ENCODE measurements at places on chromosomes 13 and 19.

DNA sequence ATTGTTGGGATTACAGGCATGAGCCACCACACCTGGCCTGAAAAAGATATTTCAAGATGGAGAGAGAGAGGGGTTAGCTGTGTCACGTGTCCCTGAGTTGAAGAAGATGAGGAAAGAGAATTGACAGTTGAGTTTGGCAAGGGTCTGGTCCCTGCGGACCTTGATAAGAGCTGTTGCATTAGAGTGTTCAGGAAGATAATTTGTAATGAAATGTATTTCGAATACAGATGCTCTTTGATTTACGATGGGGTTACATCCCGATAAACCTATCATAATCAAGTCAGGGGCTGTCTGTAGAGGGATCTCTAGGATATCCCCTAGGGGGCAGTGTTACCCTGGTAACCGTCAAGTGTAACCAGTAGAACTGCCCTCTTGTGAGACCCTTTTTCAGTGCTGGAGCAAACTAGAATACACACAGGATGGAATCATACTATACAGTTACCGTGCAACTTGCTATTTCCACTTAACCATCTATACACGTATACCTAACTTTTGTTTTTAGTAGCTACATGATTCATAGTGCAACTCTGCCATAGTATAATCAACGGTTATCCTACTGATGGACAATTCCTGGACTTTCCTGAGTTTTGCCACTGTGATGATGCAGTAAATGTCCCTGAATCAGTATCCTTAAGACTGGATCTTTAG lies 1.5 kb upstream of the ELOF1 start:
- DNase-seq: no peak
- H3K27ac ChIP-seq: no peak overlapping the region
- no peaks in the 10 kb centered on the region for H3K27me3 ChIP-seq
- H3K4me1 ChIP-seq: peaks cover 15% of the 10 kb centered on the region

DNA sequence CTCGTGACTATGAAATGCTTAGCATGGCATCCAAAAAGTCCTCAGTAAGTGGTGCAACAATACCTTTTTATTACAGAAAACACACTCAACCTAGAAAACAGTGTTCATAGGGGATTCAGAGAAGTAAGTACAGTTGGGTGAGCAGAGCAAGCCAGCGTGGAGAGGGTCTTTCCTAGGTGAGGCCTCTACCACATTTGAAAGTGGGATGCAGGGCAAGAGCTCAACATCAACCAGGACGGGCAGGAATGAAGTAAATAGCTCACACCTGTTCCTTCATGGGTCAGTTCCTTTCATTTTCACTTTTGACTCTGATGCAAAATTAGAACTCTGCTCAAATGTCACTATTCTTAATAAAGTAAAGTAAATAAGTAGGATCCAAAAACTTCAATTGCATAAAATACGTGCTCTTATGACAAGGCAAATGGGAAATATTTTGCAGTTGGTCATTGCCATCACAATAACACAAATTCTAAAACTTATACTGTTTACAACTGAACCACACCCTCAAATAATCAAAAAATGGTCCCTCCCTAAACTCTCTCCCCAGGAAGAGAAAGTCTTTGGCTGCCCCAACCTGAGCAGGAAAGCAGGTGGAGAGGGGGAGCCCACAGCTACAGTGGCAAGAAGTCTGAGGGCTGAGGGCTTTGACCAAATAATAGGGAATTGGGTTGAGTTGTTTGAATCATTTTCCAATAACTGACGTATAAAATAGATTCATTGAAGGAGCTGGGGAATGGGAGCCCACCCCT lies 20.2 kb downstream of the CHAMP1 start:
- H3K36me3 ChIP-seq: no peaks in the 10 kb centered on the region
- no peak overlapping the region for H3K4me3 ChIP-seq
- H3K4me1 ChIP-seq: no peaks in the 10 kb centered on the region
- no peaks in the 10 kb centered on the region for H3K27me3 ChIP-seq
- no peak for DNase-seq

- H3K27ac ChIP-seq: peak overlapping the region; percentile 99
- H3K4me1 ChIP-seq: peaks cover 7% of the 10 kb centered on the region
- H3K27me3 ChIP-seq: no peaks in the 10 kb centered on the region
- peak overlapping the region; percentile 60 for H3K4me3 ChIP-seq
- peak; percentile 94 for DNase-seq
Measured at GRCh38 chr19:17135001-17135853, 59.6 kb downstream of the MYO9B start.

GRCh38 chr19:49574206-49574755 lies 6.1 kb downstream of the NOSIP start:
- no peak for DNase-seq
- no peaks in the 10 kb centered on the region for H3K4me1 ChIP-seq
- H3K4me3 ChIP-seq: no peak overlapping the region
- H3K27ac ChIP-seq: no peak overlapping the region
- no peaks in the 10 kb centered on the region for H3K36me3 ChIP-seq

GRCh38 chr13:109610517-109610916 lies 175.9 kb downstream of the IRS2 start:
- no peaks in the 10 kb centered on the region for H3K36me3 ChIP-seq
- no peak overlapping the region for H3K4me3 ChIP-seq
- H3K27me3 ChIP-seq: no peaks in the 10 kb centered on the region
- no peaks in the 10 kb centered on the region for H3K4me1 ChIP-seq
- no peak for DNase-seq

- DNase-seq: no peak
- H3K27me3 ChIP-seq: no peaks in the 10 kb centered on the region
- no peaks in the 10 kb centered on the region for H3K4me1 ChIP-seq
- H3K36me3 ChIP-seq: no peaks in the 10 kb centered on the region
- peak overlapping the region; percentile 56 for H3K27ac ChIP-seq
Measured at GRCh38 chr19:35211545-35212230, 16.9 kb downstream of the FAM187B start.

DNA sequence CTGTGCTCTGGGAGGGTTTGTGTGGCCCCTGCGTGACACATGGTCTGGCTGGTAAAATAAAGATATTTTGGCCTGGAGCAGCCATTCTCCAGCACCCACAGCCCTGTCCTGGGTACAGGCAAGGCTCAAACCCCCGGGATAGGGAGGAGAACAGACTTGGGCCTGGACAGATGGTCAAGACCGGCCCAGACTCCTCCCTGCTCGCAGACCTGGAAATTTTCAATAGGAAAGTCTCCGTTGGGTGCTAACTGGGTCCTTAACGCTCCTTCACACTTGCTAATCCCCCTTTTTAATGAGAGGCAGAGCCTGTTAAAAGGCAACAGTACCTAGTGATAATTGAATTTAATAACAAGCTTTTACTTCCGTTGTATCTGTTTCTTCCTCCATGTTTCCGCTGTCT lies 2.5 kb downstream of the PALM start:
- H3K27me3 ChIP-seq: no peaks in the 10 kb centered on the region
- peaks cover 5% of the 10 kb centered on the region for H3K4me1 ChIP-seq
- peak overlapping the region; percentile 94 for H3K27ac ChIP-seq
- no peaks in the 10 kb centered on the region for H3K36me3 ChIP-seq
- peak overlapping the region; percentile 98 for H3K4me3 ChIP-seq
- no peak for DNase-seq

GRCh38 chr13:76014406-76015318 lies 378.5 kb downstream of the LMO7 start:
- no peaks in the 10 kb centered on the region for H3K27me3 ChIP-seq
- H3K36me3 ChIP-seq: no peaks in the 10 kb centered on the region
- no peak overlapping the region for H3K4me3 ChIP-seq
- no peaks in the 10 kb centered on the region for H3K4me1 ChIP-seq
- H3K27ac ChIP-seq: peak overlapping the region; percentile 54

DNA sequence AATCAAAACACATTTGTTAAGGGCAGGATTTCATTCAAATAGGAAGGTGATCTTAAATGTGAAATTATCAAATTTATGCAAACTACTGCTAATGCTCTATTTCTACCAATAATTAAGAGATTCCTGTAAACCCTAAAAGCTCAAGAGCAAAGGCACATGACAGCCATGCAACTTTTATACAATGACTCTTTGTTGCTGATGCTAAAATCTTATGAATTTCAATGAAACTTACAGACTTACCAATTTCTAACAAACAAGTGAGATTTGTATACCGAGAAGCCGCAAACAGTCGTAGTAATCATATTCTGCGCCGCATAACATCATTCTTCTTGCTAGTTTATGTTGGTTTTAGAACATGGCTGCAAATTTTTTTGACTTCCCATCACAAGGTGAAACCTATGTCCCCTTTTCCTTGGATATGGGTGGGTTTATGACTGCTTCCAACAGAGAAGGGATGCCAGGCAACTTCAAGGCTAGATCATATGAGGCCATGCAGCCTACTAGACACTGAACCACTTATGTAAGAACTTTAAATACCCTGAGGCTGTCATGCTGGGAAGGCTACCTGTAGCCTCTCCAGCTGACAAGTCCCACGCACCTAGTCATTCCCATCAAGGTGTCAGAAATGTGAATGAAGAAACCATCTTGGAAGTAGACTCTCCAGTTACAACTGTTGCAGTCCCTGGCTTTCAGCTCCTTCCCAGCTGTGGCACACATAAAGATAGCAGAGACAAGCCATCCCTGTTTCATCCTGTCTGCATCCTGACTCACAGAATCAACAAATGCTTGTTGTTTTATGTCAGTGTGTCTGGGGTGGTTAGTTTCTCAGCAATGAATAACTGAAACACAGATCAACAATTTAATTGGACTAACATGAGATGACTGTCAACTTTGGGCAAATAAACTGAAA lies 42.0 kb downstream of the LNX2 start:
- no peaks in the 10 kb centered on the region for H3K27me3 ChIP-seq
- no peak for DNase-seq
- H3K4me3 ChIP-seq: no peak overlapping the region
- no peaks in the 10 kb centered on the region for H3K4me1 ChIP-seq

DNA sequence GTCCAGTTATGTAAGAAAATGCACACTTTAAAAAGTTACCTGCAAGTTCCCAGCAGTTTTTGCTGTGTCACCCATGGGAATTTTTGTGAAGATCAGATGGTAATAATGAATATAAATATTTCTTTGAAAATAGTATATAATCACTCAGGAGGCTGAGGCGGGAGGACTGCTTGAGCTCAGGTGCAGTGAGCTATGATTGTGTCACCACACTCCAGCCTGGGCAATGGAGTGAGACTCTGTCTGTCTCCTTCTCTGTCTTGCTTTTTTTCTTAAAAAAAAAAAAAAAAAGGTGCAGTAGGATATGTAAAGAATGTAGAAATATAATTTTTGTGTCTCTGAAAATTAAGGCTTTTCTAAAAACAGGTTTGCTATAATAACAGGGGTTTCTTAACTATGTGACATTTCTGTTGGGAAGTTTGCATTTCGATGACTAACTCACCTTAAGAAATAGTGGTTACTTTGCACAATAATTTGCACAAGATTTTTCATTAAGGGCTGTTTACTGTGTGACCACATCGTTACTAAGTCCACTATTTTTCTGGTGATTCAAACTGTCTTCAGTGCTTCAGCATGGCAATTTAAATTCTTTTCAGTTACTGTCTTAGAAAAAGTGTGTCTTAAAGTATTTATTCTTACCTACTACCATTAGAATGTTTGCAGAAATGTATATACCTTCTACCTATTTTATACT lies 37.3 kb downstream of the DNAJC3 start:
- no peaks in the 10 kb centered on the region for H3K27me3 ChIP-seq
- no peak overlapping the region for H3K4me3 ChIP-seq
- peak overlapping the region; percentile 27 for H3K27ac ChIP-seq
- no peak for DNase-seq

- no peak overlapping the region for H3K4me3 ChIP-seq
- DNase-seq: no peak
- H3K36me3 ChIP-seq: no peaks in the 10 kb centered on the region
Measured at GRCh38 chr13:67095621-67096020, 134.5 kb downstream of the PCDH9 start.

GRCh38 chr13:112873851-112874750 lies 94.9 kb upstream of the MCF2L start:
- peak; percentile 77 for DNase-seq
- no peaks in the 10 kb centered on the region for H3K27me3 ChIP-seq
- peak overlapping the region; percentile 27 for H3K4me3 ChIP-seq
- H3K36me3 ChIP-seq: no peaks in the 10 kb centered on the region
- no peak overlapping the region for H3K27ac ChIP-seq
- H3K4me1 ChIP-seq: no peaks in the 10 kb centered on the region

DNA sequence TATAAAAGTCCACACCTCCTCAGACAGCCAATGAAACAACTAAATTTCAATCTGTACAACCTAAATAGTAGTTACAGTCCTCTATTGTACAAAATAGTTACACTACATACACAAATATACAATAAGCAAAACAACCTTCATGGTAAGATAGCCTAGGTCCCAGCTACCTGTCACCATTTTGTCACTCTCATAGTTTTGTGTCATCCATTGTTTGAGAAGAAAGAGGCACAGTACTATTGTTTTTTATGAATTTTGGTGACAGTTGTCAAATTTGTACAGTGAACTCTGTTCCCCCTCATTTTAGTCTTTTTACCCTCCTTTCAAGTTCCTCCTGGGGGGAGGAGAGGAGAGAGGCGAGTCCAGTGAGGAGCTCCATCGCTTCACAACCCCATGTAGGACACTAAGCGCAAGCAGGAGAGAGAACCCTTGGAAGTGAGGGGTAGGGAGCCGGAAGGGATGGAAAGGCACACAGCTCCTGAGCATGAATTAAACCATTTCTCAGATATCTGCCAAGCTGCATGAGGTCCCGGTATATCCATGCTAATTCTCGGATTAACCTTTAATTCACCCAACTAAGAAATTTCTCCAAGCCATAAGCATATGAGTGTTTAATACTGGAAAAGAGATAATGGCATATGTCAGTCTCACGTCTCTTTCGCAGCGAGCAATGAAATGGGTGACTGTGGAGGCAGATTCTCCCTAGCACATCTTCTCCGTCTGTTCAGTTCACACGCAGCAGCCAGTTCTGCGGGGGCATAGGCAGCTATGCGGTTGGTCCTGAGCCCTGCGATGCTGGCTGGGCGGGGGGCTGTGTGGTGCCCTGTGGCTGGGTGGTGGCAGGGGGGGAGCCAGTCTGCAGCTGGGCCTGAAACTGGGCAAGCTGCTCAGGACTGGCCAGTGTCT lies 60.5 kb downstream of the SERP2 start:
- no peaks in the 10 kb centered on the region for H3K27me3 ChIP-seq
- no peak for DNase-seq
- H3K27ac ChIP-seq: peak overlapping the region; percentile 99
- H3K4me1 ChIP-seq: no peaks in the 10 kb centered on the region
- H3K36me3 ChIP-seq: no peaks in the 10 kb centered on the region

DNA sequence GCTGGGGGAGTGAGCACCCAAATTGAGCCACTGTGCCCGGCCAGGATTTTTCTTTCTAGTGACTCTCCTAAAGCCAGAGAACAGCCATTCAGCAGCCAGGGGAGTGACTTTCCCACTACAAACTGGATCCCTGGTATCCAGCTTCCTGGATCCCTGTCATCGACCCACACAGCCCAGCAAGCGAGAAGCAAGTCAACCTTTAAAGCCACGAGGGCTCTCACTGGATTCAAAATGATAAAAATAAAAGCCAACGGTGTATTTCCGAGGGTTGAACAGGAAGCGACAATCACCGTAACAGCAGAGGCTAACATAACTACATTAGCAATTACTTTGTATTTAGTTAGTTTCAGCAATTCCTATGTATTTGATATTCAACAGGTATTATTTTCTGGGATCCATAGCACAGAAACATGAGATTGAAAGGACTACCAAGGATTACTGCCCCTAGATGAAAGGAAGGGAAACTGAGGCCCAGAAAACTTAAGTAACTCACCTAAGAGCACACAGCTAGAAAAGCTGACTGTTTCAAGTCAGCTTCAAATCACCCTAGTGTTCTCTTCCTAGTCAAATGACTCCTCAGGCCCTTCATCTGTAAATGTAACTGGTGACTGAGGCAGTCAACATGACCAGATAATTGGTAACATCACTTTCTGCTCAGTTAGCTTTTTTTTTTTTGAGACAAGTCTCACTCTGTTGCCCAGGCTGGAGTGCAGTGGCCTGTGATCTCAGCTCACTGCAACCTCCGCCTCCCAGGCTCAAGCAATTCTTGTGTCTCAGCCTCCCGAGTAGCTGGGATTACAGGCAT lies 2.7 kb downstream of the RFX1 start:
- peak overlapping the region; percentile 100 for H3K27ac ChIP-seq
- no peaks in the 10 kb centered on the region for H3K4me1 ChIP-seq
- H3K36me3 ChIP-seq: no peaks in the 10 kb centered on the region
